ENCODE measurements at places on chromosomes 2 and 18. TPM values are rescaled to one million over a fixed set of nuclear protein-coding genes. Genes with fewer than 3 reads are reported as not detected.

DNA sequence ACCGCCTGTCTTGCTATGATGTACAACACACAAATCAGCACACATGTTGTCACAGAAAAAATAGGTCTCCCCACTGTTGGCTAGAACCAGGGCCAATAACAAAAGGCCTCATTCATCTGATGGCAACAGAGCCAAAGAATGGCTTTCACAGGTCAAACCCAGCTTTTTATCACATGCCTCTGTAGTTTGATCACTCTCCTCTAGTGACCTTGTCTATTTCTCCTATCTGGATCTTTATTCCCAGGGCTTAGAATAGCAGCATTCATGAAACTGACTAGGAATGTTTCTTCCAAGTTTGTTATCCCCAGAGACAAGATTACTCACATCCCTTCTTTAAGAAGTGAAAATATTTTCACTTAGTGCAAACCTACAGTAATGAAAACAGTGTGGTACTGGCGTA, 285.8 kb upstream of the GYPC start:
- no peak for DNase-seq

GRCh38 chr2:60553495-60554073, at the start of gene BCL11A:
TSS of gene BCL11A (minus strand) at chr2:60553654. CDS start at chr2:60553270, 384 bp downstream.
- no peak for DNase-seq

DNA sequence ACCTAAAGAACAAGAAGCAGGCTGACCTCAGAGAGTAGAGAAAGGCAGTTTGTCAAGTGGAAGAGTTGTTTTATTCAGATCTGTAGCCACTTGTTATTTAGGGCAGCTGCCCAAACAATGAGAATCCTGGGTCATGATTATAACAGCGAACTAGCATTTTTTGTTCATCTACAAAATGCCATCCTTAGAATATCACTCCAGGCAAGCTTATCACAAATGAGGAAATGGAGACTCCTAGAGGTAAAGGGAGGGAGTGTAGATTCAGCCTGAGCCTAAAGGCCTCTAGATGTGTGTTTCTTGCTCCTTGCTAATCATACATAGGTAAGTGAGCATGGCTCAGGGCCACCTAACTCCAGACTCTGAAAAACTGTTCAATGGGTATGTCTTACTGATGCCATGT, 126.1 kb downstream of the HNMT start:
- no peak for DNase-seq

DNA sequence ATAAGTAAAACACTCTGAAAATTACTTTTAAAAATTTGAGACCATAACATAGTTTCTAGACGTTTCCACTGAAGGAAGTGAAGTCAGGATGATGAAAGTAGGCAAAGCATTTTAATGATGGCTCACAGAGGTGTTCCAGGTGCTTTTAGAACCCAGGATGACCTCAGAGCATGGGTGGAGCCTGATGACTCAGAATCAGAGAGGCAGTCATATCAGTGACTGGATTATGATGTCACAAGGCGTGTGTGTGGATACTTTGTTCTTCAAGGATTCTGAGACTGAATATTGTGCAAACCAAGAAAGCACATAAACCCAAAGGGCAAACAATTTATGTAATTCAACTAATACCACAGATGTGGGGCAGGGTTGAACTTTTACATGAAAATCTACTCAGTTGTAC, 208.0 kb upstream of the FBXO11 start:
- no peak for DNase-seq

DNA sequence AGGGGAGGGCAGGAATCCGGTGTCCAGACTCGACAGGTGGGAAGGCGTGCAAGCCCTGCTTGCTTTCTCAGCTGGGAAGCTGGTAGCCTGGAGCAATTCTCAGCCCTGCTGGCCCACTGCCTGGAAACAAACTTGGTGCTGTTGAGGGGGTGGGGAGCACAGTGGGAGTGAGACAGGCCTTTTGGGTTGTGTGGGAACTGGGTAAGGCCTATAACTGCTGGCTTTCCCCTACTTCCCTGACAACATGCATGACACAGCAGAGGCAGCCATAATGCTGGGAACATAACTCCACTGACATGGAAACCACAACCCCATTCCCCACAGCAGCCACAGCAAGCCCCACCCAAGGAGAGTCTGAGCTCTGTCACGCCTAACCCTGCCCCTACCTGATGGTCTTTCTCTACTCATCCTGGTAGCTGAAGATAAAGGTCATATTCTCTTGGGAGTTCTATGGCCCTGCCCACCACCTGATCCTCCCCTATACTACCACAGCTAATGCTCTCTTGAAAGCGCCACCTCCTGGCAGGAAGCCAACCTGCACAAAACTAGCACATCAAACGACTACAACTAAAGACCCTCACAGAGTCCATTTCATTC, 122.9 kb upstream of the ACVR1C start:
- DNase-seq: no peak

- DNase-seq: no peak
These were observed 72.7 kb upstream of the REV1 start for GRCh38 chr2:99562516-99562915.

GRCh38 chr2:102726128-102727087, 35.4 kb upstream of the TMEM182 start:
- no peak for DNase-seq

FSHR gene
- polyA plus RNA-seq: not detected

DYNAP gene
- polyA plus RNA-seq: not detected

SH3RF3 gene
- polyA plus RNA-seq: 5.1 TPM

DNA sequence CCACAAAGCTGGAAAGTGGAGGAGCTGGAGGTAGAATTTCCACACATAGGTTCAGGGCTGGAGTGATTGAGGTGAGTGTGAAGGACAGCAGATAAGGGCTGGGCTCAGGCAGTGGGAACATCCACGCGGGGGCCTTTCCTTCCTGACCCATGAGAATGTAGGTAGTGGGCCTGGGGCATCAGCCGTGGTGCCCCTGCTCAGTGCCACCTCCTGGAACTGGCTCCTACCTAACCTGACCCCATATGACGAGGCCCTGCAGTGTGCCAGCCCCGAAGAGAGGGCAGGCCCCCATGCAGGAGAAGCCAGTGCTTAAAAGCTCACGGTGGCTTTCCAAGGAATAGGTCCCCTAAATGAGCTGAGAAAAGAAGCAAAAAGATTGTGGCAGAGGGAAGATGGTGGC, 66.2 kb downstream of the HS6ST1 start:
- no peak for DNase-seq

- no peak for DNase-seq
These were observed 222.7 kb downstream of the CDH2 start for GRCh38 chr18:27954226-27954625.

DNA sequence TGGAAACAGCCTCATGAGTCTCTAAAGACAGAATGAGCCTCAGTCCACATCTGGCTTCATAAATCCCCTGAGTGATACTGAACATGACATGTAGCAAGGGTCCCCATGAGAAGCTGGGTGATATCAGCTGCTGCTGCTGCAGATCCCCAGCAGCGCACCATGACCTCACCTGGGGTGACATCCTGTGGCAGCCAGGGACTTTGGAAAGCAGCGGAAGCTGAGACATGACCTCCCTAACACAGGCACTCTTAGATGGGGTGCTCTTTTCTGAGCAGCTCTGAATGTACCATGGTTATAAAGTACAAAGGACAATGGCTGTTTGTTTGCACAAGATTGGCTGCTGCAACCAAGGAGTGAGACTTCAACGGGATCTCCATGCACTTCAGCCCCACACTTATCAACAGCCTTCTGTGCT, 74.7 kb upstream of the TMEM200C start:
- no peak for DNase-seq

- DNase-seq: no peak
These were observed 104.0 kb upstream of the PARD3B start for GRCh38 chr2:204441316-204441715.

KCNG2 gene
- 0.55 TPM for polyA plus RNA-seq

ADD2 gene
- 5.9 TPM for polyA plus RNA-seq

ZC3H8 gene
- polyA plus RNA-seq: 28.4 TPM

GRCh38 chr2:216616083-216616678, 17.0 kb upstream of the IGFBP2 start:
- no peak for DNase-seq

GRCh38 chr2:71631411-71631931, 178.1 kb downstream of the DYSF start:
- DNase-seq: no peak

DNA sequence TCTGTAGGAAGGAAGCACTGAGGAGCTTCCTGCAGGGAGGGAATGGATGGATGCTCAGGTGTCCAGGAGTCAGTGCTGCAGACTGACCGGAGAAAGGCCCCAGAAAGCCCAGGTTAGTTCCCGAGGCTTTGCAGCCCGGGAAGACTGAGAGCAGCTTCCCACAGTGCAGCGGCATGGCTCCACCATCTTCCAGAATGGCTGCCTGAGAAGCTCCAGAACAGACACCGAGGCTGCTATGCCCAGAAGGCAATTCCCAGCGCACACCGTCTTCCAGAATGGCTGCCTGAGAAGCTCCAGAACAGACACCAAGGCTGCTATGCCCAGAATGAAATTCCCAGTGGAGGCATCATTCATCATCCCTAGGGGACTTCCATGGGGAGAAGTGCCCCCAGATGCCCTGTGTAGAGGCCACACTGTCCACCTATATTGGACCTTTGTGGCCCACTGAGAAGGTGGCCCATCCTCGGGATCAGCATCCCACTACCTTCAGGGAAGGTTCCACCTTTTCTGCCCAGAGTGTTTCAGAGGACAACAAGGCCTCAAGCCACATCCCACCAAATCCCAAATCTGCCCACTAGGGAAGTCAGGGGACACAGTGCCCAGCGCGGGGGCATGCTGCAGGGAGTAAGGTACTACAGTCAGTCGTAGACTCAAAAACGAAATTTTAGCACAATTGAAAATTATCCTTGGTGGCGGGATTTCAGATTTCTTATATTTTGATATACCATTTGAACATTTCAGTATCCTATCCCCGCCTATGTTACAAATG, 80.5 kb downstream of the KCNF1 start:
- no peak for DNase-seq

GRCh38 chr18:64332835-64333234, 183.9 kb upstream of the LINC00305 start:
- no peak for DNase-seq

GRCh38 chr2:10229462-10230099, 73.1 kb upstream of the HPCAL1 start:
- no peak for DNase-seq

GRCh38 chr2:142973822-142974207, 96.4 kb downstream of the KYNU start:
- DNase-seq: no peak

DNA sequence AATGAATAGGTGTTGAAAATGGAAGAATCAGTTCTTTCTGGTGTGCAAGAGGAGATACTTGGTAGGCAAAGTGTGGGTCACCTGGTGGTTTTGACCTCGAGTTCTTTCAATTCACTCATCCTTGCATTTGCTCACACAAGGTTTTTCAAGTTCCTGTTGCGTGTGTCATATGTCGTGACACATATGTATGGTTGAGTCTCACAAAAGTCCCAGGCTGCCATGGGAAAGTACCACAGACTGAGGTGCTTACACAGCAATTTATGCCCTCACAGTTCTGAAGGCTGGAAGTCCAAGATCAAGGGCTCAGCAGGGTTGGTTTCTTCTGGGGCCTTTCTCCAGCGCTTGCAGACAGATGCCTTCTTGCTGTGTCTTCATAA, 64.4 kb downstream of the NCK2 start:
- DNase-seq: no peak

KCNE4 gene
- polyA plus RNA-seq: 16.6 TPM

MRO gene
- polyA plus RNA-seq: 2.3 TPM

GRCh38 chr2:229927817-229928321, 5.6 kb downstream of the FBXO36 start:
- no peak for DNase-seq

- no peak for DNase-seq
These were observed 204.1 kb downstream of the ARHGAP15 start for GRCh38 chr2:143333168-143333791.

MEP1B gene
- not detected for polyA plus RNA-seq

GRCh38 chr2:109601783-109602182, 12.0 kb downstream of the SEPTIN10 start:
- DNase-seq: no peak
